CD4-positive, alpha-beta T cell treated with Interleukin-12 subunit alpha and Interleukin-12 subunit beta, for 1 hour (primary cell): ENCODE measurements at places on chromosomes 4 and X.
A peak's percentile ranks its signal among the peaks of the same experiment; 100 is the strongest.

DNA sequence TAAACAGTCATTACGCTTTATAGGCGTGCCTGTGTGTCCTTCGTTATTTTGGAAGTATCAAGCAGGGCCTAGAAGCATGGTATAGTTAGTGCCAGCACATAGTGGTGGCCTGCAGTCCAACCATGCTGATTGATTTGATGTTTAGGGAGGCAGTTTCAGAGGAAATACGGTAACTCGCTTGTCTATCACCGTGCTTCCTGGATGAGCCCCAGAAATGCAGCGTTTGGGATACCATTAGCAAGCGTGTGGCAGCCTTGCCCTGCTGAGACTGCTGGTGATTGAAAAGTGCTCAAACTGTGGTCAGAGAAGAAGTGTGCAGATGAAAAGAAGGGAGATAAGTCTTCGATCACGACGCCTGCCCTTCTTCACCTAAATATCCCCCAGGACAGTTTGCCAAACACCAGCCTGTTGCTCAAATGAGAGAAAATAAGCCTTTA, 158.4 kb downstream of the CHIC2 start:
- no peak for DNase-seq

- no peak for DNase-seq
Observed at GRCh38 chr4:10949039-10949733, 264.6 kb upstream of the CLNK start.

- DNase-seq, result no peak
Observed at GRCh38 chr4:2662598-2662997, 93.5 kb downstream of the TNIP2 start.

- DNase-seq, result no peak
Observed at GRCh38 chrX:7263330-7263729, 115.4 kb upstream of the PUDP start.

DNA sequence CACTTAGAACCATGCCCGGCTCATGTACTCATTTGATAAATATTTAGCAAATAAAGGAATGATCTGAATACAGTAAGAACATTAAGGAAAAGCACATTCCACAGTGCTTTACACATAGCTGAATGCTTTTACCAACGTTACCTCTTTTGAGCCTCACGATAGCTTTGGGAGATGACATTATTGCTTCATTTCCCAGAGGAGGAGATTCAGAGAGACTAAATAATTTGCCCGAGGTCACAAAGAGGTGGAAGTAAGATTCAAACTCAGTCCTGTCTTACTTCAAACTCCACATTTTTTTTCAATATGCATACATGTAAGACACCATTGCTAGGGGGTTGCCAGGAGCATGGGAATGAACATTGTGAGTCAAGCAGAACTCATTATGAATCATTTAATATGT, 538.5 kb downstream of the BCOR start:
- DNase-seq, result no peak

- DNase-seq, result no peak
Observed at GRCh38 chr4:167715176-167715575, 377.2 kb upstream of the ANXA10 start.

DNA sequence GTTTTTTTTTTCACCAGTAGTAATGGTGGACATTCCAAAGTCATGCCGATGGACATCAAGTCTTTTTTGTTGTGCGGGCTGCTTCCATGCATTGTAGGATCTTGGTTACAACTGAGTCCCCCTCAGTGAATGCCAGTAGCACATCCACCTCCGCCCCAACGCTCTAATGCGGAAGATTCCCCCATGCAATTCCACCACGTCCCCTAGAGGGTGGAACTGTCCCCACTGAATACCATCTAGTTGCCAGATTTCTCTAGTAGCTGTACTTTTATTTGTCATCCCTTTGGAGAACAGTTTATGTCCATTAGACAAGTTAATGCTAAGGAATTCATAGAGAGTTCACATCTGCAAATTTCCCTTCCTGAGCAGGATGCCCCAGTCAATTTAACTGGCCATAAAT, 6.7 kb downstream of the SHISA3 start:
- no peak for DNase-seq

- no peak for DNase-seq
Observed at GRCh38 chr4:16757080-16757521, 141.3 kb downstream of the LDB2 start.

DNA sequence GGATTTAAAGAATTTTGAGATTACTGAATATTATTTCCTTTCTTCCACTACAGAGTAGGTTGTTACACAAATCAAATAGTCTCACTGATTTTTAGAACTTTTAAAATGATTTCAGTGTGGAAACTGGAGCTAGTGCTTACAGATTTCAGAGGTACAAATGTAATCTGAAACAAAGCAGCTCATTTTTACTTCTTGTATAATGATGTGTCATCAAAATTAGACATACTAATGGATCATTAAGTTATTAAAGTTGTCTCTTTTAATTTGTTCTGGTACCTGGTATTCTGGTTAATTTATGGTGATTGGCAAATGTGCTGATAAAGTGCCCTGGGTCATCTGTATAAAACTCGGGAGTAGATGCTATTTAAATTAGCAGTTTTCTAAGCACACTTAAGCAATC, 1528.3 kb downstream of the RPA4 start:
- no peak for DNase-seq

DNA sequence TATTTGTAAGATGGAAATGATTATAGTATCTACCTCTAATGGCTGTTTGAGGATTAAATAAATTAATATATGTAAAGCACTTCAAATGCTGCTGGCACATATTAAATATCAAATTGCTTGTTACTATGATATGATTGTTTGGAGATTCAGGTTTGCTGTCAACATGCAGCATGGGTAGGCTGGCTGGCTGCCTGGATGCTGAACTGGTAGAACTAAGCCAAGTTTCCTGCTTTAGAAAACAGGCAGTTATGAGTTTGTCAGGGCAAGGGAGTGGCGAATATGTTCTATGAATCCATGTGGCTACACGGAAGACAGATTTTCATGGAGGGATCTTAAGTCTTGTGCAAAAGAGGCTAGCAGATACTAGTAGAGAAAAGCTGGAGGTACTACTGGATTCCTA, 239.6 kb downstream of the GBA3 start:
- DNase-seq, result no peak

DNA sequence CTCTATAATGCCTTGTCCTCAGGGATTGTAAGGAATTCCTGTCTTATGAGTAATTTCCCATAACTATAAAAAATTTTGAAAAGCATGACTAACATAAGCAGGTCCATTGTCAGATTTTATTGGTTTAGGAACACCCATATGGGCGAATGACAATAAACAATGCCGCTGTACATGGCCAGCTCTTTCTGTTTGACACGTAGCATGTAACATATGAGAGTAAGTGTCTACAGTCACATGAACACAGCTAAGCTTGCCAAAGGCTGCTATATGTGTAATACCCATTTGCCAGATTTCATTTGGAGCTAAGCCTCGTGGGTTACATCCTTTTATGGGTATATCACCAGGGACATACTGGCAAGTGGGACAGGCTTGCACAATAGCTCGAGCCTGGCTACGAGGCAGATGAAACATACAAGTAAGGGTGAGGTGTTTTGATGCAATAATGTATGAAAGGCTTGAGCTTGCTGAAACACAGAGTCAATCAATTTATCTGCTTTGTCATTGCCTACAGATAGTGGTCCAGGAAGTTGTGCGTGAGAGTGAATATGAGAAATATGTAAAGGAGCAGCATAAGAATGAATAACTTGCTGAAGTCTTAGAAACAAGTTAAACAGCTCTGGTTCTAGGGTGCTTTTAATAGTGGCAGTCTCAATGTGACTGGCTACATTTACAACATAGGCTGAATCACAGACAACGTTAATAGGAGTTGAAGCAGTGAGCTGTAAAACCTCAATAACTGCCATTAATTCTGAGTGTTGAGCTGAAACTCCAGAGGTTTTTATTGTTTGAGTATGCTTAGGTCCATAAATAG, 67.4 kb upstream of the UGT2B10 start:
- no peak for DNase-seq

- no peak for DNase-seq
Observed at GRCh38 chr4:73922317-73922716, 53.1 kb downstream of the CXCL1 start.

- DNase-seq, result no peak
Observed at GRCh38 chr4:73485596-73485995, 4.1 kb downstream of the AFM start.

- no peak for DNase-seq
Observed at GRCh38 chr4:22787753-22788375, 95.1 kb downstream of the GBA3 start.

DNA sequence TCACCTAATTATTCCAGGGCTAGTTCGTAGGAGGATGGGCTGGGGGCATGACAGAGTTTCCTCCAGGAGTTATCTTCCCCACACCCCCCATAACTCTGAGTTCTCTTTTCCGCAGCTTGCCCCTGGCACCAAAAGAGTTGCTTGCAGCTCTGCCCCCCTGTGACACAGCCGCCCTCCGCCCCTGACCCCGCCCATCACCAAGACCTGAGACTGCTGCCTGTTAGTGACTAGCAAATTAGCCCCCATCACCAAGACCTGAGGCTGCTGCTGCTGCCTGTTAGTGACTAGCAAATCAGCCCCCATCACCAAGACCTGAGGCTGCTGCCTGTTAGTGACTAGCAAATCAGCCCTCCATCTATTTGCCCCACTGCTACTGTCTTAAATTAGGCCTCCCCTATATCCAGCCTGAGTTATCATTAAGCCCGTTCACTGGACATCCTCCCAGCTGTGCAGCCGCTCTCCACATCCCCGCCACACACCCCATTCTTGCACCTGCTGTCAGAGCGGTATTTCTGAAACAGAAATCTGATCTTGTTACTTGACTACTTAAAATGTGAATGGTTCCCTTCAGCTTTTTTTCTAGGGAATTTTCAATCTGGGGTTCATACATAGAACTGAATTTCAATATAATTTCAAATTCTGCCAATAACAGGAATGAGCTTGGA, 1.5 kb upstream of the PAPSS1 start:
- DNase-seq, result peak; percentile 50

- DNase-seq, result no peak
Observed at GRCh38 chr4:133597251-133597650, 448.2 kb downstream of the PCDH10 start.

GRCh38 chr4:108301545-108302251, 133.0 kb upstream of the LEF1 start:
- no peak for DNase-seq

- DNase-seq, result no peak
Observed at GRCh38 chrX:110796407-110796697, 735 bp upstream of the CHRDL1 start.

DNA sequence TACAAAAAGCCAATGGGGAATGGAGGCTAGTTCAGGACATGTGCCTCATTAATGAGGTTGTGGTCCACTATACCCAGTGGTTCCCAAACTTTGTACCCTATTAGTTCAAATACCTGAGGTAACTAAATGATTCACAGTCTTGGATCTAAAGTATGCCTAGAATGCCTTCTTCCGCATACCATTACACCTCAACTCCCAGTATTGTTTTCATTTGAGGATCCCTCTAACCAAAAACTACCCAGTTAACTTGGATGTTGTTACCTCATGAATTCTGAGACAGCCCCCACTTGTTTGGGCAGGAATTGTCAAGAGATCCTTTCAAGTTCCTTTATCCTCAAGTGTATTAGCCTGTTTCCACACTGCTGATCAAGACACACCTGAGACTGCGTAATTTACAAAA, 439.2 kb downstream of the PCDH10 start:
- no peak for DNase-seq

- no peak for DNase-seq
Observed at GRCh38 chr4:136992032-136992431, 540.3 kb downstream of the PCDH18 start.

DNA sequence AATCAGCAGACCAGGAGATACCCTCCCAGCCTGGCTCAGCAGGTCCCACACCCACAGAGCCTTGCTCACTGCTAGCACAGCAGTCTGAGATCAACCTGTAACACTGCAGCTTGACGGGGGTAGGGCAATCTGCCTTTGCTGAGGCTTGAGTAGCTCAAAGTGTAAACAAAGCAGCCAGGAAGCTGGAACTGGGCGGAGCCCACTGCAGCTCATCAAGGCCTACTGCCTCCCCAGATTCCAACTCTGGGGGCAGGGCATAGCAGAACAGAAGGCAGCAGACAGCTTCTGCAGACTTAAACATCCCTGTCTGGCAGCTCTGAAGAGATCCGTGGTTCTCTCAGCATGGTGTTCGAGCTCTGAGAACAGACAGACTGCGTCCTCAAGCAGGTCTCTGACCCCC, 15.1 kb upstream of the GABRA2 start:
- no peak for DNase-seq

DNA sequence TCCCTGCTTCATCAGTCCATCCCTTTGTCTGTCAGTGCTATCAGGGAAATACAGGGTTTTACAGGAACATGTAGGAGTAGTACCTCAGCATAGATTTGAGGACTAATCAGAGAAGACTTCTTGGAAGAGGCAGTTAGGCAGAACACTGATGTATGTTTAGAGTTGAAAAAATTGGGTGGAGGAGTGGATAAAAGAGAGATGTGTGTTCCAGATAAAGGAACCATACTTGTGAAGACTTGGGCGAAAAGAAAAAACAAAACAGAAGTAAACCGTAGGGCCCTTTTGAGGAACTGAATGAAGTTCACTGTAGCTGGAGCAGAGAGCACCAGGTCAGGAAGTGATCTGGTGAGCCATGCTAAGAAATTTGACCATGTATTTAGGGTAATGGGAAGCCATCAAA, 32.3 kb downstream of the AFF1 start:
- no peak for DNase-seq

GRCh38 chr4:11348449-11349088, 80.1 kb downstream of the HS3ST1 start:
- no peak for DNase-seq

DNA sequence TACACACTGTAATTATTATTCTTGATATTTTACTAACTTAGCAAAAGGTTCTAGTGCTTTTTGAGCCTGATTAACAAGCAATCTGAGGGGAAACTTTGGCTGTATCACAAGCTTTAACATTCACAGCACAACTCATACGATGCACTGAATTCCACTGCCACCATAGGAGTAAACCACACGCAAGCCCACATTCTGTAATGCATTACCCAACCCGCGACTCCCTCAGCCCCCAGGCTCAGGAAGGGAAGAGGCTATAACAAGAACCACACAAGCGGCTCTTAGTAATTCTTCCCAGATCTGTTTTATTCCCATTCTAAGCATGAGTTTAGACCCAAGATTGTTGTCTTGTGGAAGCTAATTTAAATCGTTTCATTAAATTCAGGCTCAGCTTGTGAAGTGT, 138.5 kb upstream of the TBL1X start:
- DNase-seq, result no peak

- no peak for DNase-seq
Observed at GRCh38 chr4:26000274-26000950, 86.4 kb downstream of the SMIM20 start.

DNA sequence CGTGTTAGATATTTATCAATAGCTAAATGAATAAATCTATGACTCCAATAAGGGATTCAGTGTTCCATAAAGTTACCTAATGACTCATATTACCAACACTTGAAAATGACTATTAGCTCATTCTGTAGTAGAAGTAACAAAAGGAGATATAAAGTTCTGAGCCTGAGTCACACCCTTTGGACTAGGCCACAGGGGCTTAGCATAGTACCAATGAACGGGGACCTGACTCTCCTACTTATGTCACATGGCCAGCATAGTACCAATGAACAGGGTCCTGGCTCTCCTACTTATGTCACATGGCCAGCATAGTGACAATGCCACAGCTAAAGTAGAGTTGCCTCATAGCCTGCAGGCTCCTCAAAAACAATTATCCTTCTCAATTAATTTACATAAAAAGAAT, 43.7 kb downstream of the MAGEB16 start:
- no peak for DNase-seq
